ENCODE measurements at places on chromosomes 4 and X.
A peak's percentile ranks its signal among the peaks of the same experiment; 100 is the strongest.

DNA sequence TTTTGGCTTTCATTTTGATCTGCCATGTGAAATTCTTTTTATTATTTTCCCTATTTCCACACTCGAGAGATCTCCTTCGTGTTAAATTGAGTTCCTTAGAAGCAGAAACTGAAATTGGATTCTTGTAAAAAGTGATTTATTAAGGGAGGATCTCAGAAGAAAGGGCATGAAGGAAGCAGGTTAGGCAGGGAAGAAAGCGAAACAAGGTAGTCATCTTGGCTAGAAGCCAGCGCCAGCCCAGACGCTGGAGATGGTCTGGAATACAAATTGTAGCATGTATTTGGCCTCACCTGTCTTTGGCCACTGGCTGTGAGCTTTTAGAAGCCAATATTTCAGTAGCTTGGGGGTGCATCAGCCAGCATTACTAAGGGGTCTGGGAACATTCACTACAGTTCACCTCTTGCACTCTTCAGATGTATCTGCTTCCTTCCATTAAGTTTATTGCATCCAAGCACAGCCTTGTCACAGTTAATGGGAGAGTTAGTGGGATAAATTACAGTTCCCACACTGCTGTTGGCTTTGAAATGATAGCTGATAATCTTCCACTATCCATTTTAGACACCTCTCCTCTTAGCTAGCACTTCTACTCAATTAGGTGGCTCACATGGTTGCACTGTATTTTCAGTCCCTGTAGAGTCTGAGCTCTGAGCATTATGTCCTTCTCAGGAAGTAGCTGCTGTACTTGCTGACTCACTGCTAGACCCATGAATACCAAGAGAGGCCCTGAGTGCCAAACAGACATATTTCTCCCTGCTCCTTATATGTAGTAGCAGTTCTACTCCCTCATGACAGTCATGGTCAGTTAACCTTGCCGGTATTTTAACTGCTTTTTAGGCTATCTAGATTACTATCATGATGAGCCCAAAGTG, 14.6 kb downstream of the GRXCR1 start:
- no peak for DNase-seq

DNA sequence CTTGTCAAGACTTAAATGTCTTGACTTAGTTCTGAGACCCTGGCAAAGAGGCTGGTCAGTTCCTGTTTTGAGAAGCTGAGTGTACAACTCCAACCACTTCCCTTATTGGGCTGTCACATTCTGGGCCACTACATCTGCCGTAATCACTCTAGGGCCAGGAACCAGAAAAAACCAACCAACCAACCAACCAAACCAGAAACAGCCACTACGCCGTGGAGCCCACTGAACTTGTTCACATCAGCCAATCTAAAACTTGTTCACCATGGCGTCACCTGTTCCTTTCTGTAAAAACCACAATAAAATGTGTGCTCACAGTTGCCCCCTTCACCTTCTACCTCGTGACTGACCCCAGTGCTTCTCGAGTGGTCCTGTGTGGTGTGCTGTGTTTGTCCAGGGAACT, 107.3 kb downstream of the JADE1 start:
- no peak for DNase-seq

GRCh38 chr4:34183926-34184325, 2060.4 kb downstream of the ARAP2 start:
- DNase-seq: no peak

GRCh38 chr4:163378661-163379060, 35.0 kb downstream of the NPY5R start:
- DNase-seq: no peak

GRCh38 chrX:16191605-16192004, 24.3 kb downstream of the MAGEB17 start:
- DNase-seq: no peak

DNA sequence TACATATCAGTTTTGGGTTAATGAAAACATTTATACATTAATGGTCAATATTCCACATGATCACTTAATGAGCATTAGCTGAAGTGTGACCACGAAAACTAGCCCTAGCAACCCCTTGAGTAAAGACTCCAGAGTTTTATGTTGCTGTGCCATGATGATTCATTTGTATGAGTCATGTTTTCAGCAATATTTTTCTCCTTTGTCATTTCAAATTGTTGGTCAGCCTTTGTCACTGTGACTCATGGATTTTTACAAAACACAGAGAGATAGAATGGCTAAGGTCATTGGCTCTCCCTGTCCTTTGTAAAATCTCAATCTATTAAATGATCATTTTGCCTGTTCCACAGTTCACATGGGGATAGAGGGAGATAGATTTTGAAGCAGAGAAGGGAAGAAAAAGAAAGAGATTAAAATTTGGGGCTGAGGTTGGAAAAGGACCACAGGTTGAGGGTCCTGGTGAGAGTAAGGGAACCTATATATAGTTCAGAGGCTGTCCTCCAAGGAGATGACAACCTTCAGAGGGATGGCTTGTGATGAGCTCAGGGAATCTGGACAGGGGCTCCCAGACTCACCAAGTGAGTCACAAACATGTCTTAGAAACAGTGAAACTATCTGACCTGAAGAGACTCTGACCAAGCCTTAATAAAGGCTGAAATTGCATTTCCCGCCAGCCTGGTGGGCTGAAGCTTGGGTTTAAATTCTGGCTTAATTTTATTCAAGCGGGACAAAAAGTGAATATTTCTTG, 25.6 kb downstream of the NR0B1 start:
- no peak for DNase-seq

DNA sequence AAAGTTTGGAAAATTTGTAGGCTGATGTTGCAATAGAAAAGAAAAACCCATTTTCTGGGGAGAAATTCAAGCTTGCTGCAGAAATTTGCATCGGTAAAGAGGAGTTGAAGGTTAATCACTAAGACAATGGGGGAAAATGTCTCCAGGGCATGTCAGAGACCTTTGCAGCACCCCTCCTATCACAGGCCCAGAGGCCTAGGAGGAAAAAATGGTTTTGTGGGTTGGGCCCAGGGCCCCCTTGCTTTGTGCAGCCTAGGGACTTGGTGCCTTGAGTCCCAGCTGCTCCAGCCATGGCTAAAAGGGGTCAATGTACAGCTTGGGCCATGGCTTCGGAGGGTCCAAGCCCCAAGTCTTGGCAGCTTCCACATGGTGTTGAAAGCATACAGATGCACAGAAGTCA, 17.8 kb downstream of the TMSB15A start:
- DNase-seq: no peak

DNA sequence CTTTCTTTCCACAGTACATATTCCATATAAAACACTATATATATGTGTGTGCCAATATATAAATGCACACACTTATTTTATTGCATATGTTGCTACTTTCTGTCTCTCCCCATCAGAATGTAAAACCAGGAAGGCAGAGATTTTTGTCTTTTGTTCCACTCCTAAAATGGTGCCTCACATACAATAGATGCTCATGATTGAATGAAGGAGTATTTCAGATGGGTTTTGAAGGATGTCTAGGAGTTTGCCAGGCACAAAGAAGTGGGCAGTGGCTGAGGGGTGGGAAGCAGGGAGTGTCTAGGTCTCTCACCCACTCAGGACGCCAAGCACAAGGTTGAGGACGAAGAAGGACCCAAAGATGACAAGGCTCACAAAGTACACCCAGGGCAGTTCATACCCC, 5.4 kb downstream of the CACNA1F start:
- DNase-seq: no peak

GRCh38 chr4:173821876-173822275, 291.8 kb upstream of the HAND2 start:
- DNase-seq: no peak

- DNase-seq: no peak
Observed at GRCh38 chr4:87807402-87807801, 8.0 kb downstream of the IBSP start.

- DNase-seq: no peak
Observed at GRCh38 chr4:24404281-24404680, 180.1 kb downstream of the DHX15 start.

GRCh38 chr4:55912249-55912648, 36.5 kb upstream of the CEP135 start:
- no peak for DNase-seq

DNA sequence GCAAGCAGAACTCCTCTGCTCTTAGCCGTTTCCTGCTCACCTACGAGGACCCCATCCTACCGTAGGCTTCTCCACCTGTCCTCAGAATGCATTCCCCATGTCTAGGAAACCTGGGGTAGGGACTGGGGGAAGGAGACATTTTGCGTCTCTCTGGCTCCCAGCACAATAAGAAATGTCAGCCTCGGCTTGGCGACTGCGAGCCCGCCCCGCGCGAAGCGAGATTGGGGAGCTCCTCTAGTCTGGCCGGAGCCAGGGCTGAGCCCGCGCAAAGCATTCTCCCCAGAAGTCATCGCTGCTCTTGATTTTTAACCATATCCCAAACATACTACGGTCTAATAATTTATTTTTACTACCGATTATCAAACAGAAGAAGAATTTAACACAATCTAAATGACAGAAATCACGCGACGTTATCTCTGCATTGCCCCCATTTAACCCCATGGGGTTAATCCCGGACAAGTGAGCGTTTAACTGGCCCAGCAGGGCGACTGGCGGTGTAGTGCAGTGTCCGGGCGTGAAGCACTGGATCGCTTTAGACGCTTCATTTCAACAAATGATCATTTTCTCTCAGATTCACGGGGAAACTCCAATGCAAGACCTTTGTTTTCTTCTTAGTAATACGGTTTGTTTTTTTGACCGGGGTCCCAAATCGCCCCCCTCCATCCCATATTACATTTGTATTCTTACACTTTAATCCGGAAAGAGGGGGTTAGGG, 8.0 kb upstream of the PITX2 start:
- no peak for DNase-seq

GRCh38 chrX:106898462-106898861, 4.7 kb downstream of the RIPPLY1 start:
- no peak for DNase-seq

DNA sequence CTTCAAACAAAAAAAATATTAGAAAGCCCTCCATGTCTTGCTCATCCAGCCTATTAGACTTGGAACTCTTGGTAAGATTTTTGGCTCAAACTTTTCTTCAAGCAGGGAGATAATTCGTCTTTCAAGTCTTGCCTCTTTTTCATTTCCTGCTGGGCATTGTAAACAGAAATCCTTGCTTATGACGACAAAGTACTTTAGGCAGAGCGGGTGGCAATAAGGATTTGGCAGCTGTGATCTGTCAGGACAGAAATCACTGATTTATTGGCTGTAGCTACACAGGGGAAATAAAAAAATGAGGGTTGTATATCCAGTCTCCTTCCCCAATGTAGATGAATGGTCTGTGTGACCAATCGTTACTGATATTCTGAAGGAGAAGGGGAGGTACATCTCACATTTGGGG, 121.6 kb downstream of the SLC4A4 start:
- DNase-seq: no peak

- DNase-seq: no peak
Observed at GRCh38 chr4:17092736-17093437, 194.4 kb upstream of the LDB2 start.

GRCh38 chr4:185238215-185238681, 28.9 kb downstream of the SNX25 start:
- no peak for DNase-seq

- no peak for DNase-seq
Observed at GRCh38 chr4:1464581-1465171, 58.4 kb upstream of the NKX1-1 start.

GRCh38 chrX:150323020-150323419, 40.1 kb upstream of the MAMLD1 start:
- no peak for DNase-seq

DNA sequence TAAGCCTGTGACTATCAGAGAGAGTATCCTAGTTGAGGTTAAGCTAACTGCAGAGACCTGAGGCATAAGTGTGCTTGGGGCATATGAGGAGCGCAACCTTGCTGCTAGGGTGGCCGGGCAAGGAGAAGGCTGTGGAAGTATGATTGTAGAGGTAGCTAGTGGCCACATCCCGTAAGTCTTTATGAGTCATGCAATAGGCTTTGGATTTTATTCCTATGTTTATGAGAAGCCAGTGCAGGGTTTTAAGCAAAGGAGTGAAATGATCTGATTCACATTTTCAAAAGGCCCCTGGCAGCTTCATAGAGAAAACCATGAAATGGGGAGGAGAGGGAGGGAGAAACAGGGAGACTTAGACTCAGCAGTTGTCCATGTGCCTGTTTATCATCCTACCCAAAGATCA, 92.1 kb upstream of the WDFY3 start:
- no peak for DNase-seq

- DNase-seq: no peak
Observed at GRCh38 chrX:143873343-143873742, 10.5 kb upstream of the UBE2NL start.

DNA sequence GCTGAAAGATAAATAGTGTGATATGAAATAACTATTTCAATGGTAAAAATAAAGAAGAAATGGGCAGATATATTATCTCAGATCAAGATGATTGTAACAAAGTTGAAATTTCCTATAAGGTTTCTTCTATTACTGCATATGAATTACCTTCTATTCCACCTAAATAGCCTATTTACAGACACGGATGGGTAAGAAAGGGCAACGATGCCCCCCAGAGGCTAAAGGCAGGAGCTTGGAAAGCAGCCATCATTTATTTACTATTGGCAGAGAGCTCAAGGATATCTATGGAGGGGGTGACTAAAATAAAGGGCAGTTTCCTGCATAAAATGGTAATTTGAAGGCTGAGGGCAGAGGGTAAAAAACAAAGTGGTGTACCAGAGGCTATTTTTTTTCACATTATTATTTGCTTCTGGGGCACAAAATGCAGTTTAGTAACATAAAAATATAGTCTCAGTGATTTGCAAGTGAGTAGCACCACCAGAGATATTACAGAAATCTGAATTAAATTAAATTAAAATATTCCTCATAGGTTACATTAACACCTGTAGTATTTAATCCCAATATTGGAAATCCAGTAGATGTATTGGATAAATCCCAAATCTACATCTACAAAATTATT, 123.1 kb downstream of the BTC start:
- DNase-seq: peak; percentile 4
